HAP-1 (cell line): ENCODE measurements at places on chromosomes 5 and 9.

DNA sequence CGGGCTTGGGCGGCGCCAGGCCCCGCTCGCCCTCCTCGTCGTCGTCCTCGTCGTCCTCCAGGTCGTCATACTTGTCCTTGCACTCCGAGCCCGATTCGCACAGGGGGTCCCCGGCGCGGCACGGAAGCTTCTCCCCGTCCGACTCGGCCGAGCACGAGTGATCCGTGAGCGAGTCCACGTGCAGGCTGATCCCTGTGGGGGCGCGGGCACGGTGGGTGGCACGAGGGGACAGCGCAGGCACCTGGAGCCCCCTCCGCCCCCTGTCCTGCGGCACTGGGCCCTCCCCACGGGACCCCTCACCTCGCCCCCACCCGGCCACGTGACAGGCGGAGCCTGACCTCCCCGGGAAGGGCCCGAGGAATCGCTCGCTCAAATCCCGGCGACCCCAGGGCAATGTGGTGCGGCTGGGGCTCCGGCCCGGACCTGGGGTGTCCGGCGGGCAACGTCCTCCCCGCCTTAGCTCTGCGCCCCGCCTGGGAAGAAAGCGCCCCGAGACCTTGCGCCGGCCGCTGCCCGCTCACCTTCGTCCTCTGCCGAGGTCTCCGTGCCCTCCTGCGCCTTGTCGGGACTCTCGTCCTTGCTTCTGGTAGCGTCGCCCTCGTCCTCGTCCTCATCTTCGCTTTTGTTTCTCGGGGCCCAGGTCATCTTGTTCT, 2.5 kb downstream of the IRX2 start:
- DNase-seq: no peak

GRCh38 chr9:79471580-79472543, 99.9 kb upstream of the TLE4 start:
- peak; percentile 9 for DNase-seq

- no peak for DNase-seq
Observed at GRCh38 chr9:88280816-88281382, 107.3 kb upstream of the SPIN1 start.

GRCh38 chr5:169650701-169651331, 13.7 kb downstream of the DOCK2 start:
- no peak for DNase-seq

DNA sequence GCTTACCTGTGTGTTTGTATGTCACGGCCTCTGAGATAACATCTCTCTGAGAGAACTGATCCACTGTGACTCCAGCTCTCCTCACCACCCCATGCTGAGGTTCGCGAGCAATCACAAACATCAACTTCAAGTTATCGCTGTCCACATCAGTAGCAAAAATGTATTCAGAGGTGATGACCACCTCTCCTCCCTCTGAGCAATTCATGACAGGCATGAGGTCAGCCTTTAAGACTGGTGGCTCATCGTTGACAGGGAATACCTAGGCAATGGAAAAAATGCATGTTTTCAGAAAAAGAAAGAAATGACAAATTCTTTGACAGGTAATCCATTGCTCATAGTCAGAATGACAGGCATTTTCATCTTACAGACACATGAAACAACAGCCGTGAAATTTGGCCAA, 90.3 kb upstream of the CER1 start:
- DNase-seq: no peak

DNA sequence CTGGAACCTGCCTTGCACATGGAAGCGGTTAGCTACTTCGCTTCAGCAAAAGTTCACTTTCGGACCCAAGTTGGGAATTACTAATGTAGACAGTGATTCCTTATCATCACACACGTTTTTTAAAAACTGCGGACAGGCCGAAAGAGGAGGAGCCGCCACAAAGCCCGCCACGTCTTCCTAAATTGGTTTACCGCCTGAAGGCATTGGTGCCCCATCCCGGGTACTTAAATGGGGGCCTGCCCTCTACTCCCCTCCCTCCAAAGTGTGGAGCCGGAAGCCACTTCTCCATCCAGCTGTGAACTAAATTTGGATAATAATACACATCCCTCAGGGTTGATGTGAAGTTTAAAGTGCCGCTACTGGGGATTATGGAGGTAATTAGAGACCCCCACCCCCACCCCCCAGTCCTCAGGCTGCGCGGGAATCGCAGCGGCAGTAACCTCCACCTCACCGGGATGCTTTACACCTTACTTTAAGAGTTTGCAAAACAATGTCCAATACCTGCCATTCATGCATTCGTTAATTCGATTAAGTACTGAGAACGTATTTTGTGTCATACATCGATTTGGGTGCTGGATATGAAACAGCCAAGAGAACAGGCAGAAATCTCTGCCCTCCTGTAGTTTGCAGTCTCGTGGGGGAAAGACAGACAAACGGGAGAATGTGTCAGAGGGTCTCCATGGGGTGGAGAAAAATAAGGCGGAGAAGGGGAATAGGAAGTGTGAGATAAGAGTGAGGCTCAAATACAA, 937 bp upstream of the MACROH2A1 start:
- DNase-seq: no peak

DNA sequence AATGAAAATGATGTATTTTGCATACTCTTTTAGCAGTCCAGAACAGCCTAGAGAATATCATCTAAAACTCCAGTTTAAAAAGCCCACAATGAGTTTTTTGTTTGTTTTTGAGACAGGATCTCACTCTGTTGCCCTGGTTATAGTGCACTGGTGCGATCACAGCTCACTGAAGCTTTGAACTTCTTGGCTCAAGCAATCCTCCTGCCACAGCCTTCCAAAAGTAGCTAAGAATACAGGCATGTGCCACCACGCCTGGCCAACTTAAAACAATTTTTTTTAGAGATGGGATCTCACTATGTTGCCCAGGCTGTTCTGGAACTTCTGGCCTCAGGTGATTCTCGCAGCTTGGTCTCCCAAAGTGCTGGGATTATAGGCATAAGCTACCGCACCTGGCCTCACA, 175.7 kb downstream of the FBN2 start:
- DNase-seq: no peak

DNA sequence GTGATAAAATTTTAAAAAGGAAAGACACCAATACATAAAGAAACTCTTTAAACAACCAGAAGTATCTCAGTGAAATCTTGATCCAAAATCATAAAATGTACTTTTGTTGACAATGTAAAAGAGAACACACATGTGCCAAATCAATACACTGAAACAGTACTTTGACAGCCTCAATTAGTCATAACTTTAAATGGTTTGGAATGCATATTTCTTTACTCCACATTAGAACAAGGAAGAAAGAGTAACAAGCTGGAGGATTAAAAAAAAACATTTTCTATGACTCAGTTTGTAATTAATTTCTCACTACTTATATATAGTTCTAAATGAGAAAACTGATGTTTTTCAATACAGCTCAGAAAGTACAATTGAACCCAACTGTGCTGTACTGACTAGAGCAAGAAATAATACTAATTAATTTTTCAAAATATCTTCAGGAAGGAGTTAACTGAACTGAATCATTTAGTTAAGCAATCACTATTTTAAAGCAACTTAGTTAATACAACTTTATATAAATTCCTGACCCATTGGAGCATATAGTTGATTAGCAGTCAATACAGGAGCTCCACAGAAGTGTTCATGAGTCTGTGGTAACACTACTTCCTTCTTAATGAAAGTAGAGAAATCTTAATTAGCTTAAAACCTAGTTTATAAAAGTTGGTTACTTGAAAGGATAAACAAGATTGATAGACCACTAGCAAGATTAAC, 101.0 kb downstream of the NR3C1 start:
- DNase-seq: no peak

GRCh38 chr5:113336975-113337374, 97.8 kb downstream of the TSSK1B start:
- DNase-seq: peak; percentile 20

DNA sequence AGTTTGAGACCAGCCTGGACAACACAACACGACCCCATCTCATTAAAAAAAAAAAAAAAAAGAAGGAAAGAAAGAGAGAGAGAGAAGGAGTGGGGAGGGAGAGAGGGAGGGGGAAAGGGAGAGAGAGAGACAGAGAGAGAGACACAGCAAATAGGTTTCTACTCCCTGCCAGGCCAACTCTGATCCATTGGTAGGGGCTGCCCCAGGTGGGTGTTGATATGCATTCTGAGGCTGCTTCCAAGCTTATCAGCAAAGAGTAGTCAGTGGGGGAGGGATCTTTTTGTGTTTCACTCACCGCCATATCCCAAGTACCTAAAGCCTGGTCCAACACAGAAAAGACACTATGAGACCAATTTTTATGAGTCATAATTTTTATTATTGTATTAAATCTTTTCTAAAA, 57.0 kb upstream of the SAP30L start:
- no peak for DNase-seq

DNA sequence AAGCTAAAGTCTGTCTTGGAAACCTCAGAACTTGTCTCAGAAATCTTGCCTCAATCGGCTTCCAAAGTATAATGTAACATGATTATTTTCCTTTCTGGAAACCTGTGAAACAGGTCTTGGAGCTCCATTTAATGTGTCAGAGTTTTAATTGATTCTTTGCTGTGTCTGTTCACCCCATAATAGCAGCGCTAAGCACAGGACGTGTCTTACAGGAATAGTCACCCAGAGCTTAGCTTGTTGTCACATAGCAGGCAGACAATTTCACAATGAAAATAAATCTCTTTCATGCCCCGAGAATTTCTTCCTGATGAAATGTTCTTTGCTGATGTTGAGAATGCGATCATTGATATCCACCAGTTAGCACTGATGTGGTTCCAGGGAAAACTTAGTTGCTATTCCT, 40.2 kb upstream of the PTPN3 start:
- DNase-seq: no peak

- DNase-seq: no peak
Observed at GRCh38 chr5:57680686-57681085, 198.1 kb upstream of the ACTBL2 start.

- DNase-seq: no peak
Observed at GRCh38 chr9:8614926-8615440, 815.4 kb upstream of the DMAC1 start.

- DNase-seq: no peak
Observed at GRCh38 chr5:161676103-161676502, 9.4 kb upstream of the GABRA6 start.

DNA sequence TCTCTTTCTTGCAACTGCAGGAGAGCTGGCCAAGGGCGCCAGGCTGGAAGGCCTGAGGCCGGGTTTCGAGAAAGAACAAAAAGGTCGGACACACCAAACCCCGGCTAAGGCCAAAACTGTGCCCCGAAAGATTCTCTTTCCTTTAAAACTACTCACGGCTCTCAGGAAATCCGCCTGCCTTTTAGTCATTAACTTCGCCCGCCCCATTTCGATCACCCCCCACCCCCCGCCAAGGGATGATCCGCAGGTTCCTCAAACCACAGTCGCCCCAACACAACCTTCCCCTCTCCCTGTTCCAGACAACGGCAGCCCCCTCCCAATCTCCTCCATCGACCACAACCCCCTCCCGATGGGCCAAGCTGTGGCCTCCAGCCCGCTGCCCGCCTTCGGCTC, 536 bp downstream of the FEM1C start:
- DNase-seq: no peak

GRCh38 chr5:115274584-115274983, 11.9 kb upstream of the PGGT1B start:
- DNase-seq: no peak

- no peak for DNase-seq
Observed at GRCh38 chr5:55915783-55916182, 64.6 kb downstream of the IL31RA start.

GRCh38 chr9:95182854-95183563, 134.5 kb downstream of the FANCC start:
- DNase-seq: no peak

DNA sequence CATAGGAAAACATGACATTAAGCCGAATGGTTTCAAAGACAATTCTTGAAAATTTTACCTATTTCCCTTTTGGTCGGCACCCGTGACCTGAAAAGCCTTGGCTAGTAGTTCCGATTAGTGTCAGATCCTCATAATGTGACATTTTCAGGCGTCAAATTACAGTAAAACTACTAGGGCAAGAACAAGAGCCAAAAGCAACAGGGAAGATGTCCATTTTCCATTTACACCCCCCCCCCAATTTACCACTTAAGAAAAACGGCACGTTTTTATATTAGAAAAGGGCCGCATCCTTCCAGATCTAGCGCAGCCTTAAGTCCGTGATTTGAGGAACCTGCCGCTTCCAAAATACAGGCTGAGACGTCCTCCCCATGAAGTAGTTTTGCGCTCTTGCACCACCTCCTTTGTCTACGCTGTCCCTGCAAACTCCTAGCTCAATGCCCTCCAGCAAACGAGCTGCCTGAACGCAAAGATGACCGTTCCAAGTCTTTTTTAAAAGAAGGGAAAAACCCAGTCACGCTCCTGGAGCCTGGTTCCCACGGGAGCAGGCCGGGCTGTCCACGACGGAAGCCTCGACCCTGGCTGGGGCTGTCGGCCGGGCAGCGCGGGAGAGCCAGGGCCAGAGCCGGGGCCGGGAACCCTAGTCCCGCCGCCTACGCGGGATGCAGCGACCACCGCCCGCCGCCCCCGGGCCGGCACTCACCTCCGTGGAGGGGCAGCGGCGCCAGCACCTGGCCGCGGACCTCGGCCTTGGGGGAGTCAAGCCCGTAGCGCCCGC, 616 bp downstream of the RNF130 start:
- DNase-seq: peak; percentile 52

GRCh38 chr9:95626885-95627558, 110.3 kb upstream of the PTCH1 start:
- no peak for DNase-seq

DNA sequence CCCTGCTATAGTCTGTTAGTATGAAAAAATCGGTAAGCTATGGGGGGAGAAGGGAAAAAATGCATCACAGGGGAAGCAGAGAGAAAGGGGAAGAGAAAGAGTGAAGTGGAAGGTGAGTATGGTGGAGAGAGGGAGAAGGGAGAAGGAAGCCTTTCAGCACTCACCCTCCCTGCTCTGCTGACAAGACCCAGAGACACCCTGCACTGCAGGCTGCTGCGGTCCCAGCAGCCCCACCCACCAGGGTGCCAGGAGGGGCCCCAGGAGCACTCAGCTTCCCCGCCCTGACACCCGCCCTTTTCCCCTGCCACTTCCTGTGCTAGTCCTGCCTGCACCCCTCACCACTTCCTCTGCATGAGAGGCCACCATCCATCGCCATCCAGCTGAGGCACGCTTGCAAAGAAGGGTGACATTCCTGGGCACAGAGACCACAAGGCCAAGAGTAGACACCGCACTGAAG, 12.7 kb downstream of the STK10 start:
- no peak for DNase-seq

DNA sequence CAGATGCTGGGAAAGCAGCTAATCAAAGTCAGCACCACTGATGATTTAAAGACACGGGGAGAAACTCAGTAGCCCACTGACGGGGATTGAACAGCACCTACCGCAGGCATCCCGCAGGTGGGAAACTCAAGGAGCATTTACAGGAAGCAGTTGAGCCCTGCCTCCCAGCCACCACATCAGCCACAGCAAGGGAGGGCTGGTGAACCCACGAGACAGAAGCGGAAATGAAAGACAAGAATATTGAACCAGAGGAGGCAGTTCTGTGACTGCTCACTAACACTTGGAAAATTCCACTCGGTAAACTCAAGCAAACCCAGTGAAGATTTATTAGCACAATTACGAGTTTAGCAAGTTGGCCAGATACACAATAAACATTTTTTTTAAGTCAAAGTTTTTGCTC, 10.6 kb upstream of the FAM163B start:
- no peak for DNase-seq

GRCh38 chr5:159944056-159944600, 27.8 kb downstream of the ADRA1B start:
- no peak for DNase-seq

- DNase-seq: no peak
Observed at GRCh38 chr9:123316053-123316718, 39.8 kb upstream of the CRB2 start.

GRCh38 chr9:92669527-92669889, 423 bp downstream of the IPPK start:
- peak; percentile 55 for DNase-seq

- no peak for DNase-seq
Observed at GRCh38 chr5:41095324-41096101, 24.4 kb upstream of the MROH2B start.
